ENCODE measurements at places on chromosomes 4 and X.

- DNase-seq = no peak
Measured at GRCh38 chrX:132614297-132614696, 125.5 kb upstream of the MBNL3 start.

DNA sequence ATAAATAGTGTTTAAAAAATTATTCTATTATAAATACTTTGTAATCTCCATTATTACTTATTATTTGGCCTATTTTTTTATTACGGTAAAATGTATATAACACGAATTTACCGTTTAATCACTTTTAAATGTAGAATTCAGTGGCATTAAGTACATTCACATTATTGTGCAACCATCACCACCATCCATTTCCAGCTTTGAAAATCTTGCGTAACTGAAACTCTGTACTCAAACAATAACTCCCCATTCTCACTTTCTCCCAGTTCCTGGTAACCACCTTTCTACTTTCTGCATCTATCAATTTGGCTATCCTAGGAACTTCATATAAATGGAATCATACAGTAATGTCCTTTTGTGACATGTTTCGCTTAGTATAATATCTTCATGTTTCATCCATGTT lies 45.7 kb downstream of the PASD1 start:
- no peak for DNase-seq

DNA sequence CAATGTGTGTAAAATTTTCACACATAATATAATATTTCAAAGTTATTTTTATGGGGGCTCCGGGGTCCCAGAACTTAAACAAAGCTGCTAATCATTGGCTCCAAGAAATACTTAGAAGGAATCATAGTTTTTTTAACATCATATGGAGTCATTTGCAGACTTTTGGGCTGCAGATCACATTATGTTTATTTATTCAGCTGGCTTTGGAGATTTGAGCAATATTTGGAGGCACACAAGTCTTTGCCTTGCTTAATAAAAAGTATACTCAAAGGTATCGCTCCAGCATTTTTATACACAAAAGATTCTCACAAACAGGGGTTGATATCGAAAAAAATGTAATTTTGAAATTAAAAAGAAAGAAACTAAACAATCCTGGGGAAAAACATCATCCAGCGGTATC lies 382.5 kb upstream of the TENM3 start:
- no peak for DNase-seq

GRCh38 chr4:73213916-73214653 lies 44.5 kb downstream of the ANKRD17 start:
- no peak for DNase-seq

- no peak for DNase-seq
Measured at GRCh38 chrX:104315555-104315954, 60.8 kb upstream of the ESX1 start.

- DNase-seq = no peak
Measured at GRCh38 chr4:55500072-55500471, 46.6 kb downstream of the CLOCK start.

- no peak for DNase-seq
Measured at GRCh38 chr4:54282837-54283236, 53.7 kb downstream of the PDGFRA start.

- no peak for DNase-seq
Measured at GRCh38 chr4:97185233-97185632, 958.0 kb downstream of the STPG2 start.

GRCh38 chr4:98466868-98467599 lies 191.4 kb downstream of the TSPAN5 start:
- DNase-seq = no peak

DNA sequence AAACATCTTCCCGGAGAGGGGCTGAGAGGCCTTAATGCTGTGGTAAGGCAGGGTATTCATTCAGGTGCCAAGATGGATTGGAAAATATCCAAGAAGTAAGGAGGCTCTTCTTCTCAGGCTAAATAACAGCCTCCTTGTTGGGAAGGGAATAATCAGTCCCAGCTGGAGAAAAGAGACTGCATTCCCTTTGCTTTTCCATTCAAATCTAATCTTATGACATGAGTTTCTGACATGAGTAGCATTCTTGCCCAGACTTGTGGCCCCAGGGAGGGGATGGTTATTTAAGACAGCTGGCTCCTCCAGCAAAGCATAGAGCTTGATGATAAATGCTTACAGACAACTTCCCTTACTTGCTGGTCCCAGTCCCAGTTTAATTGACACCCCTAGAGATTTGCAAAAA lies 98.3 kb downstream of the DCLK2 start:
- DNase-seq = no peak

- DNase-seq = no peak
Measured at GRCh38 chrX:71198066-71198465, 25.0 kb upstream of the GJB1 start.

DNA sequence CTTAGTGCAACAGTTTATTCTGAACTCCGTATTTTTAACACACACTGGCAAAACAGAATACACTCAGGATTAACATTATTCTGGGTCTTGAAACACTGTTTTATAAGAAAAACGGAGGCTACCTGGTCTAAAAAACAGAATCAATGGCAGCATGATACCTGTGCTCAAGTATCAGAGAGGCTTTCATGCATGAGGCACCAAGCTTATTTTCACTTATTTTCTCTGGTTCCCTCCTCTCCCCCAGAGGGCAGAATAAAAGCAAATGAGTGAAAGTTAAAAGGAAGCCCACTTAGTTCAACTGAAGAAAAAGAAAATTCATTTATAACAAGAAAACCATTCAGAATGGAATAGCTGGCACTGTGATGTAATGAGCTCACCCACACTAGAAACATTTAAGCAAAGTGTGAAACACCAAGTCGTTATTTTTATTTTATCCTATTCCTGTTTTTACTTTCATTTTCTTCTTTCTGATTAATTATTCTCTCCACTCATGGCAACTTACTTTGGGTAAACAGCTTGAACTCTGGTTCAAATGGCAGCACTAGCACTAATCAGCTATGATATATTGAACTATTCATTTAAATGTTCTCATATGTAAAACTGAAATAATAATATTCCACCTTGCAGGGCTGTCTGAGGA lies 211.8 kb downstream of the PPP3CA start:
- no peak for DNase-seq

DNA sequence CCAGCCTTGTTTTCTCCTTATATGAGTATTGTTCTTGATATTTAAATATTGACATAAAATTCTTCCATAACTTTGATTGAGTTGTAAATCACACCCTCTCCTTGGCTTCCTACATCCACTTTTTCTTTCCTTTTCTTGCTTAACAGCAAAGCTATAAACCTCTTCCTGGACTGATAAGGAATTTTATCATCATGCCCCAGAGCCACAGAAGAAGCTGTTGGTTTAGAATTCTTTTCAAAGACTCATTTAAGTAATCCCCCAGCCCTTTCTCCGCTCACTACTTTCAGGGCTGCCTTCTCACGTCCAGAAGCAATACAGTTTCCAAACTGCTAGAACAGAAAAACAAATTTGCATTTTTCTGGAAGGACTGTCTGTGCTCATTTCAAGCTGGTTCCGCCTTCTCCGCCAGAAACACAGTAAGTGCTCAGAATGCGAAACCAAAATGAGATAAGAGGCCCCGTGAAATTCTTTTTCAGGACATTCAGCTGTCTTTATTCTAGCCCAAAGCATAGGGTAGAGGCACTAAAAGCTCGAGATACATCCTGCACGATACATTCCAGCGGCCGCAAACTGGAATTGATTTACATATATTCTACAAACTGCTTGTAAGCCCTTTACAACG lies 849 bp downstream of the MID1 start:
- DNase-seq = no peak

GRCh38 chr4:163493643-163494359 lies 689 bp upstream of the TMA16 start:
- no peak for DNase-seq

GRCh38 chr4:105107095-105107856 lies 39.4 kb upstream of the TET2 start:
- DNase-seq = no peak

- DNase-seq = no peak
Measured at GRCh38 chrX:41005445-41005992, 79.7 kb upstream of the USP9X start.

- DNase-seq = no peak
Measured at GRCh38 chr4:147246096-147246495, 234.8 kb upstream of the EDNRA start.

DNA sequence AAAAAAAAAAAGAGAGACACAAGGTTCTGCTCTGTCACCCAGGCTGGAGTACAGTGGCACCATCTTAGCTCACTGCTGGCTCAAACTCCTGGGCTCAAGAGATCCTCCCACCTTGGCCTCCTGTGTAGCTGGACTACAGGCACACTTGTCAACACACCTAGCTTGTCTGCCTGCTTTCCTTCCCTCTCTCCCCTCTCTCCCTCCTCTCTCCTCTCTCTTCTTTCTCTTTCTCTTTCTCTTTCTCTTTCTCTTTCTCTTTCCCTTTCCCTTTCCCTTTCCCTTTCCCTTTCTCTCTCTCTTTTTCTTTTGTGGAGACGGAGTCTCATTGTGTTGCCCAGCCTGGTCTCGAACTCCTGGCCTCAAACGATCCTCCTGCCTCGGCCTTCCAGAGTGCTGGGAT lies 132.1 kb downstream of the DIPK2B start:
- DNase-seq = no peak

- DNase-seq = no peak
Measured at GRCh38 chr4:188627892-188628291, 488.7 kb downstream of the TRIML1 start.

DNA sequence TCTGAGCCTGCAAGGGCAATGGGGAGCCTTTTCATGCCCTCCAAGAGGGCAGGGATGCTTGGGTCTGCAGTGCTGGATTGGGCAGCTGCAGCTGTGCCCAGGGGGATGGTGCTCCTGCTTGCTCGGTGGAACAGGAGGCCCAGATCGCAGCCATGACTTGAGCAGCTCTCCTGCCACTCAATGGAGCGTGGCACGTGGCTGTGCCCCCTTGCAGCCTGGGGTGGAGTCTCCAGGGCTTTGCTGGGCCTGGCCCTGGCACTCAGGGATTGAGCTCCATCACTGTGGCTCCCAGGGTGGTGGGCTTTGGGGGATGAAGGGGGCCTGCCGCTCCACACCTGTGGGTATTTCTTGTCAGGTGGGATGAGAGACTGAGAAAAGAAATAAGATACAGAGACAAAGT lies 53.4 kb upstream of the IBSP start:
- DNase-seq = no peak

- no peak for DNase-seq
Measured at GRCh38 chr4:89788206-89789072, 48.5 kb downstream of the SNCA start.

DNA sequence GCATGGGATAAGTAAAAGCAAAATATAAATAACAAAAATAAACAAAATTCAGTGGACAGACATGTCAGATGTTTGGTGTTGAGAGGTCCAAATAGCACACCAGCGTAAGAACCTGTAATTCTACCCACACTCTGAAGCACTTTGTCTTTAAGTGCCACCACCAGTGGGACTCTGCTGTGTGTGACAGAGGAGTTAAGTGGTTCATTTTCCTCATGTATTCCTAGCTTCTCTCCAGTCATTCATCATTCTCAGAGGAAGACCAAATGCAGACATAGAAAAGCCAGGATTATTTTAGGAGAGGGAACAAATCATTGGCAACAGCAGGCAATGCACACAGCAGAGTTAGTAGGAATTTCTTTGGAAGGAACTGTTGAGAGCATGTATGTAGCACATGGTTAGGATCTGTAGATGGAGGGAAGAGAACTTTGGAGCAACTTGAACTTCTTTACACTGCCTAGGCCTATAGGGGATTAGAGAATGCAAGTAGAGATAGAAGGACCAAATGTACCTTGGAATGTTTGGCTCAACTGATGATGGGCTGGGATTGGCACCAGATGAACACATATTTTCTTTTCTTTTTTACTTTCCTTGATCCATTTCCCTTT lies 43.0 kb upstream of the ARHGAP24 start:
- no peak for DNase-seq

GRCh38 chr4:23814587-23814986 lies 75.3 kb downstream of the PPARGC1A start:
- DNase-seq = no peak

DNA sequence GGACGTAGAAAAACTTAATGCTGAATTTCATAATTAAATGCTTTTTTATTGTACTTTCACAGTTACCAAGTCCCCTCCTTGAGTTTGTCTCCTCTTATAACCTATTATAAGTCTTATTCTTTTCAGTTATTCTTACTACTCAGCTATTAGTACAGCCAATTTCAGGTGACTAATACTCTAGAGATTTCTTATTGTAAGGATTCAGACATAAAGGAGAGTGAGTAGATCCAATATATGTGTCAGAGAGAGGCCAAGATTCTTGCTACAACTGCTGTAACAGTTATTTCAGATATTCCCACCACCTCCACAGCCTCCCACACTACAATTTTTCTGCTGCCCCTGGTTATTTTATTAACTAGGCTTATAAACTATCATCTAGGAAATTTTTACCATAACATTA lies 274.5 kb downstream of the GPAT3 start:
- DNase-seq = no peak

DNA sequence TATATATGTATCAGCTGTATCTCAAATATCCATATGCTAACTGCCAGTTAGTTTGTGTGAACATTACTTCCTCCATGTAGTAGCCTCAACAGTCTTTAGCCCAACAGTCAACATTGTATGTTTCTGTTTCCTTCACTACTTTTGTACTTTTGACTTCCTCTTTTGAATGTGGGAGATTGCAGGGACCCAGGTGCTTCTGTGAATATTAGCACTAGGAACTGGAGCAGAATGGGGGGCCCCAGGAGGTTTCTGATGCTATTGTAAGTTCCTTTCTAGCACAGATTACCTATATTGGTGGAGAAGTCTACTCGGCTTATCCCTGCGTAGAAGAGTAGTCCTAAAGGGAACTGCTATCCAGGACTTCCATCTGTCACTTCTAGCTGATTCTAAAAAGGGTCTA lies 2.3 kb downstream of the PLAC8 start:
- DNase-seq = no peak

DNA sequence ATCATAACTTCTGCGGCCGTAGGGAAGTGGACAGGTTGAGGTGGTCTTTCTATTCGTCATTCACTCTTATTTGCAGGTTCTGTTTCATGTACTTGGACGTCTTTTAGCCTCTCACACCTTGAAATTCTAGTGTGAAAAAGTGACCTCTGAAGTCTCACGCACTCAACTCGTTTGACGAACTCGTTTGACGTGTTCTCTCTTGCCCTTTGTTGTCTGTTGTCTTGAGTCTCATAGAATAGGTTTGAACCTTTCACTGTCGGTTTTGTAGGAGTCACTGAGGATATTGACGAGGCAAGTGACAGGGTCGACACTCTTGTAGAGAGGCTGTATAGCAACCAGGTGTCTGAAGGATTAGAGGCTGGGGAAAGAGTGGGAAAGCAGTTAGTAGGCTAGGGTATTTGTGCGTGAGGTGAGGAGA lies 1.1 kb upstream of the PGRMC2 start:
- no peak for DNase-seq

DNA sequence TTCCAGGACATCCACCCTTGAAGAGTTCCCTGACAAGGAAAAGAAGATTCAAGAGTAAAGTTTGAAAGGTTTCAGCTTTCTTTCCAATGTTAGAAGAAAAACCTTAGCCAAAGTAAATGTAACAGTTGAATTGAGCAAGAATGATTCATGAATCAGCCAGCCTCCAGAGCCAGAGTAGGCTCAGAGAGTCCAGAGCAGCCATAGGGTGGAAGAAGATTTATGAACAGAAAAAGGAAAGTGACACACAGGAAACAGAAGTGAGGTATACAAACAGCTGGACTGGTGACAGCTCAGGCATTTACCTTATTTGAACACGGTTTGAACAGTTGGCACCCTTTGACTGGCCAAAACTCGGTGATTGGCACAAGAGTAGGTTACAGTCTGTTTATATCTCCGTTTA lies 63.2 kb downstream of the QDPR start:
- DNase-seq = no peak

- no peak for DNase-seq
Measured at GRCh38 chrX:139759637-139760036, 51.7 kb upstream of the MCF2 start.

All from vagina (tissue), 2 donors.